Activated CD4-positive, alpha-beta memory T cell treated with anti-CD3 and anti-CD28 coated beads, Interleukin-2, amount 10 ng/mL, durations not matched to agents 7 days and 5 days (primary cell): ENCODE measurements at places on chromosomes 6 and 20. TPM values are rescaled to one million over a fixed set of nuclear protein-coding genes. Genes with fewer than 3 reads are reported as not detected.

The CLPSL1 gene
- not detected for total RNA-seq

The ANGPT4 gene
- not detected for total RNA-seq

The HIVEP1 gene
- 21.7 TPM for total RNA-seq

The GINM1 gene
- total RNA-seq, result 18.1 TPM

The GZF1 gene
- 13.5 TPM for total RNA-seq

The EBF4 gene
- 2.9 TPM for total RNA-seq

The LATS1 gene
- total RNA-seq, result 31.0 TPM

The PAX1 gene
- not detected for total RNA-seq

The LIN28B gene
- not detected for total RNA-seq

DNA sequence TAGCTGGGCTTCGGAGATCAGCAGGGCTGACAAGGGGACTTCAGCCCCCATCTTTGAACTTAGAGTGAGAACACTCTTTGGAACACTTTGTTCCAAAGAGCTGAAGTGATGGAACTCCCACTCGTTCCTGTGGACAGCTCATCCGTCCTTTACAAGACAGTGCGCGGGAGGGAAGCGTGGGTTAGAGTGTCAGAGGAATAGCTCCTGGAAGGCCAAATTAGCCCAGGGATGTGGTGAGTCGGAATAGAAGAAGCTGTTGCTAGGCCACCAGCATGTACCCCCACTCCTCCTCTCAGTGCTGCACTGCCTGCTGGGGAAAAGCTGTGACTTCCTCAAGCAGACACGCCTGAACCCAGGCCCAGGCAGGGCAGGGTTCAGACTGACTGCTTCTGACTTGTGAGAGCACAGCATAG is 1.7 kb downstream of the SDCBP2 start:
- H3K4me3 ChIP-seq, result peak overlapping the region; percentile 25
- peak; percentile 18 for DNase-seq
- H3K27me3 ChIP-seq, result no peaks in the 10 kb centered on the region
- H3K4me1 ChIP-seq, result peaks cover 37% of the 10 kb centered on the region
- peaks cover 20% of the 10 kb centered on the region for H3K36me3 ChIP-seq

GRCh38 chr6:34138914-34139510 is 6.9 kb downstream of the GRM4 start:
- H3K4me3 ChIP-seq, result no peak overlapping the region
- peaks cover 5% of the 10 kb centered on the region for H3K4me1 ChIP-seq
- H3K27me3 ChIP-seq, result peaks cover 68% of the 10 kb centered on the region
- H3K36me3 ChIP-seq, result no peaks in the 10 kb centered on the region
- no peak for DNase-seq

DNA sequence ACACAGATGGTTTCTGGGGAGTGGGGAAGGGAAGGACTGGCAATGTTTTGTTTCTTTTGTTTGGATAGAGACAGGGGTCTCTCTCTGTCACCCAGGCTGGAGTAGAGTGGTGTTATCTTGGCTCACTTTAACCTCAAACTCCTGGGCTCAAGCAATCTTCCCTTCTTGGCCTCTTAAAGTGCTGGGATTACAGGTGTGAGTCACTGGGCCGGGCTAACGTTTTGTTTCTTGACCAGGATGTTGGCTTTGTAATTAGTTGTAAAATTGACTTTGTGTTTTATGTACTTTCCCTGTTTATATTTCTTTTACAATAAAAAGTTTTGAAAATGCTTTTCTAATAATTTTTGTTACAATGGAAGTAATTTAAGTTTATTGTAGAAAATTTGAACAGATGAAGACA is 10.9 kb downstream of the SPATS1 start:
- H3K27me3 ChIP-seq, result peaks cover 25% of the 10 kb centered on the region
- H3K4me3 ChIP-seq, result no peak overlapping the region
- H3K27ac ChIP-seq, result no peak overlapping the region
- no peaks in the 10 kb centered on the region for H3K4me1 ChIP-seq
- no peak for DNase-seq

- no peaks in the 10 kb centered on the region for H3K4me1 ChIP-seq
- no peak for DNase-seq
- no peak overlapping the region for H3K4me3 ChIP-seq
- H3K36me3 ChIP-seq, result no peaks in the 10 kb centered on the region
- no peak overlapping the region for H3K27ac ChIP-seq
Observed at GRCh38 chr6:6845603-6846002, 257.1 kb downstream of the LY86 start.

- H3K36me3 ChIP-seq, result no peaks in the 10 kb centered on the region
- H3K4me1 ChIP-seq, result no peaks in the 10 kb centered on the region
- no peak overlapping the region for H3K4me3 ChIP-seq
- H3K27me3 ChIP-seq, result peaks cover 4% of the 10 kb centered on the region
- no peak for DNase-seq
Observed at GRCh38 chr6:96704713-96705112, 132.6 kb downstream of the GPR63 start.

DNA sequence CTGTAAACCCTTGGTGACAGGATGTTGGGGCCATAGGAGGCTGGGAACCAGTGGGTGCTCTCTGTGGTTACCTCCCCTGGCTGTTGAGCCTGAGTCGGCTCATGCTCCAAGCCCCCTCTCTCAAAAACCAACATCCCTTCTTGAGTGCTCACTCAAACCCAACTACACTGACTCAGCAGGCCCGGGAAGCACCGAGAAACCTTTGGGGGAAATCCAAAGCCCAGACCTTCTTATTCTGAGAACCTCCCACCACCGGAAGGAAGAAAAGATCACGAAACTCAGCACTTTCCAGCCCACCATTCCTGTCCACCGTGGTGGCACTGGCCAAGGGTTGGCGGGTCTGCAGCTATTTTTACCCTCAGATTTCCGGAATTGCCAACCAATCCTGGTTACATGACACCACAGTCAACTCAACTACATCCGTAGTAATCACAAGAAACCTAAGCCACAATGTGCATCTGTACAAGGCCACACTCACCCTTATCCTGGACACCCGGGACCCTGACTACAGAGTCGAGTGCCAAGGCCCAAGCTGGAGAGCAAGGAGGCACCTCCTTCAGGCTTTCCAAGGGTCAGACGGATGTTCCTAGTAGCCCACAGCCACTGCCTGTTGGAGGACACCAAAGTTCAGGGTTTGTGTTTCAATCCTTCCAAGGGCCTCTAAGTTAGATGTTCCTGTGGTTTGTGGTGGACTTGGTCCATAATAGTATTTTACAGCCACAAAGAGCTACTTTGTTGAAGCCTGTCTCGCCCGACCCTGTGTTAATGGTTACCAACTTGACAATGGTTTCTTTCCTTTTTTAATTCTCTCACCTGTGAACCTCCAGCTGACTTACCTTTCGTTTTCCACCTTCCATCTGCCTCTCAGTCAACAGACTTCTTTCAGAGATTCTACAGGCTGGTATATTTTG is 317.0 kb downstream of the CDC5L start:
- no peaks in the 10 kb centered on the region for H3K27me3 ChIP-seq
- peaks cover 39% of the 10 kb centered on the region for H3K4me1 ChIP-seq
- peak overlapping the region; percentile 83 for H3K27ac ChIP-seq
- peaks cover 35% of the 10 kb centered on the region for H3K36me3 ChIP-seq
- peak; percentile 70 for DNase-seq

DNA sequence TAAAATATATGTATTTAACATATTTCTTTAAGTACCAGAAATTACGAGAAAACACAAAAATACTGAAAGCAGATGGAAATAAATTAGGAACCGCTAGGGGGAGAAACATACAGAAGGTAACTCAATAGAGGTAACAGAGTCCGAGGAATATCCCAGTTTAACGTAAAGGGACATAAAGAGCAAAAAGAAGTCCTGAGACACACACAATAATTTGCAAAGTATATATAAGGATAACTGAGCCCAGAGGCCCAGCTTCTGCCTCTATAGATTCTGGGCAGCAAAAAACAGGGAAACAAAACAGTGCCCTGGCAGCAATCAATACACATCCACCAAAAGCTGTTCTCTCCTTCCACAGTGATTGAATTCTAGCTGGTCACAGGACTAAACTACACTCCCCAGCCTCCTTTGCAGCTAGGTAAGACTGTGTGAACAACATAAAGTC is 15.1 kb downstream of the TBC1D32 start:
- no peak overlapping the region for H3K4me3 ChIP-seq
- H3K36me3 ChIP-seq, result peaks cover 3% of the 10 kb centered on the region
- peaks cover 11% of the 10 kb centered on the region for H3K4me1 ChIP-seq
- no peak overlapping the region for H3K27ac ChIP-seq

DNA sequence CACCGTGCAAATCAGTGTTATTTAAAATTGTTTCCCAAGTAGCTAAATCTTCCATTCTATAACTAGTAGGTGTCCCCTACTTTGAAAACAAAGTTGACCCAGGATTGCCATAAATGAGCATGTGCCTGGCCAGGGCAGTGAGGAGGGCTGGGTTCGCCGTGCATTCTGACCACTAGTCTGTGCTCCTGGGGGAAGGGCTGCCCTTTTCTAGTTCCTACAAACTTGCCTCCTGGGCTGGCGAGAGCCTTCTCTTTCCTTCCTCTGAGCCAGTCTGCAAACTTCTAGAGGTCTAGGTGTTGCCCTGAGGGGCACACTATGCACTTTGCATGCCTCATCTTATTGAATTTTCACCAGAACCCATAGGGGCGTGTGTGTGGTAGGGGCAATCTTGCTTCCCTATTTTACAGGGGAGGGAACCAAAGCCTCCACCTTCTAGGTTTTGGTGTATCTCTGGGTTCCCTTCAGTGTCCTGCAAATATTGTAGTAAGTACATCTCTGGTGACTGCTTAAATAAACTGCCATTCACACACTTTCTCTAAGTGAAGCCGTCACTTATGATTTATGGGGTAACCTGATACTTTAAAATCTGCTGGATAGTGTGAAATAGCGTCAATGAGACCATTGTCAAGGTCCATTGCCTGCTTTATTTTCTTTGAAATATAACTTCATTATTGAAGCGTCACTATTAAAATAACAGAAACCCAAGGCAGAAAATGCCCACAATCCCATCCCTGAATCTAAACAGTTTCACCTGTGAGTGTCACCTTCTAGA is 42.2 kb downstream of the CDH26 start:
- H3K27me3 ChIP-seq, result no peaks in the 10 kb centered on the region
- no peaks in the 10 kb centered on the region for H3K36me3 ChIP-seq
- no peak overlapping the region for H3K4me3 ChIP-seq
- H3K27ac ChIP-seq, result no peak overlapping the region
- DNase-seq, result no peak

- no peaks in the 10 kb centered on the region for H3K36me3 ChIP-seq
- no peak overlapping the region for H3K27ac ChIP-seq
- H3K27me3 ChIP-seq, result peaks cover 3% of the 10 kb centered on the region
- peaks cover 50% of the 10 kb centered on the region for H3K4me1 ChIP-seq
Observed at GRCh38 chr20:23150304-23151007, 64.3 kb upstream of the CD93 start.

DNA sequence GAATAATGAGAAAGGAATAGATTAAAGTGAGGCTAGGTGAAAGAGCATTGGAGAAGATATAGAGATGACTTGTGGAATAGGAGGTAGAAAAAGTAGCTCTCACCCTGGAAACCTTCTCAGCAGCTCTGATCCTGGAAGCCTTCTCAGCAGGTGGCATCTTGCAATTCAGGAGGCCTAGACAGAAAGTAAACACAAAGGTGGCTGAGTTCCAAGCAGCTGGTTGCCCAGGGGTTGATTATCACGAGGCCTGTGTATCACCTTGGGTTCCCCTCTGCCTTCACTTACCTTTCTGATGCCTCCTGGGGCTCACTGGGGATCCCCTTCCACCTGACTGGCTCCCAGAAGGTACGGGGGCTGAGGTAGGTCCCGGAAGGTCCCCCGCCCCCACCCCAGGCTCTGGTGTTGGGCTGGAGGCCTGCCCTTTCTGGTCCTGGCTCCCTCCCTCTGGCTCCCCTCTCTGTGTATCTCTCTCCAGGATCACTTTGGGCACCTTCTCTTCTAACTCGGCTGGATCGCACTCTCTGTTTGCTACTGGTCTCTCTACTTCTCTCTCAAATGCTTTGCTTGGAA is 9.7 kb downstream of the MDC1 start:
- no peak overlapping the region for H3K4me3 ChIP-seq
- no peak overlapping the region for H3K27ac ChIP-seq
- DNase-seq, result no peak
- no peaks in the 10 kb centered on the region for H3K27me3 ChIP-seq

DNA sequence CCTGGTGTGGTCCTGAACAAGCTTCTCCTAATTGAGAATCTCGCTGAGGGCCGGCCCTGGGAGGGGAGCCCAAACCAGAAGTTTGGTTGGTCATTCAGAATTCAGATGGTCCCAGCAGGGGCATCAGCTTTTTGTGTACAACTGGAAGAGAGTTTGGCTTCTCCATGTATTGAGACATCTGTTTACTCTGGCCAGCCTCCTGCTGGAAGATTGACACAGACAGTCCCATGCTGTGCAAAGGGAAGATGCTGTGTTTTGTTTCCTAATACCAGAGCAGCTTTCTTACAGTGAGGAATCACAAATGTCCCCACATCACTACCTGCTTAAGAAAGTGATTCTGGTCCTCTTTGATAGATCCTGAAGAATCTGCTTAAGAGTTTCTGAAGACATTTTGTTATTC is 97.8 kb downstream of the PLEKHG1 start:
- H3K4me1 ChIP-seq, result no peaks in the 10 kb centered on the region
- DNase-seq, result no peak
- H3K27me3 ChIP-seq, result peaks cover 6% of the 10 kb centered on the region
- H3K36me3 ChIP-seq, result no peaks in the 10 kb centered on the region
- no peak overlapping the region for H3K4me3 ChIP-seq

- no peak overlapping the region for H3K27ac ChIP-seq
- no peaks in the 10 kb centered on the region for H3K27me3 ChIP-seq
- DNase-seq, result no peak
Observed at GRCh38 chr6:159715166-159715565, 12.1 kb upstream of the WTAP start.

DNA sequence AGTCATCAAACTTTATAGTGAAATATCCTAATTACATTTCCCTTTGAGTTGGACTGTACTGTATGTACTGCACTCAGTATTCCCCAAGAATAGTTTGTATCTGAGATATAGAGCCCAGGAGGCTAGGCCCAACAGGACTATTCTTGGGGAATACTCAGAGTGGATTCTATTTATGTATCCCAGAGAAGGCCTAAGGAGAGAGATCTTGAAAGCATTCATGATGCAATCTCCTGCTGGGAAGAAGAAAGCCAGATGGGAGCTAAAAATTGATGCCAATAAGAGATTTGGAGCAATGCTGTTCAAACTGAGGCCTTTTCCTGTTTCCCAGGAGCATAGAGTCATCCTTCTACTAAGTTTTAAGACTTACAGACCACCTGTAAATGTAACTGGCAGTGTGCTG is 452.1 kb upstream of the PLCB4 start:
- no peak overlapping the region for H3K27ac ChIP-seq
- H3K4me1 ChIP-seq, result no peaks in the 10 kb centered on the region
- no peaks in the 10 kb centered on the region for H3K27me3 ChIP-seq
- DNase-seq, result no peak
